ENCODE measurements at places on chromosomes 5 and 9. TPM values are rescaled to one million over a fixed set of nuclear protein-coding genes. Genes with fewer than 3 reads are reported as not detected.

DNA sequence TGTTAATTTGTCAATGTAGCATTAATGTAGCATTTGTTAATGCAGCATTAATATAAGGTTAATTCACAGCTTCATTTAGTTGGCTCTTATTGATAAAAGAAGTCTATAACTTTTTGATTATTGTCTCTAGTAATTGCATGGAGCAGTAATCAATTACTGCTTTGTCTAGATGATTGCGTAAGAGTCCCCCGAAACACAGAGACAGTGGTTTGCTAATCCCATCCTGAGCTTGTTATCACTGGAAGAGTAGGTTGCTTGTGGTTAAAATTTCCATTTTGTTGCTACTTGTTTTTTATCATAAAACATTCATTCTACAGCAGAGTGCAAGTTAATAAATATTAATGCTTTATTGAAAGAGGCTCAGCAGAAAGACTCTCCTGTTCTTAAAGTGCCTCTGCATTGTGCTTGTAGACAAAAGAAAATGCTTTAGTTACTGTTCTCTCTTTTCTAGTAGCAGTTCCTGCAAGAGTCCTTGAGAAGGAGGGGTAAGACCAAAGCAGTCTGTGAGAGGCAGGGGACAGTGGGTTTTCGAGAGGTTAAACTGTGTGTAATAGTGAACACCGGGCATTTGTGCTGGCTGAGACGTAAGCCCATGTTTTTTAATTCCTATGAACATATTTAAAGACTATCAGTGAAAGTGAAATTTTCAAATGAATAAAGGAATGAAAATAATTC lies 291.7 kb downstream of the TRPM3 start:
- no peak overlapping the region for H3K4me3 ChIP-seq
- H3K4me1 ChIP-seq: peaks cover 5% of the 10 kb centered on the region
- no peaks in the 10 kb centered on the region for H3K27me3 ChIP-seq
- DNase-seq: no peak
- no peaks in the 10 kb centered on the region for H3K36me3 ChIP-seq

GRCh38 chr5:142740474-142741242 lies 29.5 kb upstream of the ARHGAP26 start:
- no peak overlapping the region for H3K4me3 ChIP-seq
- peaks cover 18% of the 10 kb centered on the region for H3K4me1 ChIP-seq
- H3K36me3 ChIP-seq: peaks cover 15% of the 10 kb centered on the region
- no peaks in the 10 kb centered on the region for H3K27me3 ChIP-seq

DNA sequence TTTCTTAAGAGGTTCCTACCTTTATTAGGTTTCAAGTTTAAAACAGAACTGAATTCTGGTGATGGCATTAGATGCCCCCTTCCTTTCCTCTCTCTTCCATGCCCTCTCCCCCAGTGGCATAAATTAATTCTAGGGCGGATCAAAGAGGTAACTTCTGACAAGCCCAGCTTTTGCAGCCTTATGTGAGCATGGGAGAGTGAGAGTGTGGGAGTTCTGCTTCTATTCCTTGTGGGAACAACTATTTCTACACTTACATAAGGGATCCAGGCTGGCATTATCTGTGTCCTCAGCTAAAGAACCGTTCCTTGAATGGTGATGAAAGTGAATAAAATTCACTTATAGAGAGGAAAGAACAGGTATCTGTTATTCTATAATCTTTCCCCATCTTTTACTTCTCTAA lies 437.6 kb downstream of the KIF4B start:
- H3K36me3 ChIP-seq: no peaks in the 10 kb centered on the region
- no peak overlapping the region for H3K4me3 ChIP-seq
- no peak overlapping the region for H3K27ac ChIP-seq
- H3K27me3 ChIP-seq: no peaks in the 10 kb centered on the region
- no peak for DNase-seq
- H3K4me1 ChIP-seq: no peaks in the 10 kb centered on the region

GRCh38 chr9:90871327-90871935 lies 69.8 kb downstream of the SYK start:
- peaks cover 9% of the 10 kb centered on the region for H3K4me1 ChIP-seq
- no peak for DNase-seq
- no peak overlapping the region for H3K27ac ChIP-seq
- H3K36me3 ChIP-seq: no peaks in the 10 kb centered on the region
- H3K27me3 ChIP-seq: no peaks in the 10 kb centered on the region

The UAP1L1 gene
- polyA plus RNA-seq: 2.5 TPM

- peak overlapping the region; percentile 3 for H3K4me3 ChIP-seq
- peak; percentile 63 for DNase-seq
- H3K27ac ChIP-seq: peak overlapping the region; percentile 45
- H3K27me3 ChIP-seq: no peaks in the 10 kb centered on the region
- H3K4me1 ChIP-seq: peaks cover 57% of the 10 kb centered on the region
These were observed 11.5 kb downstream of the CXXC5 start for GRCh38 chr5:139659695-139660101.

DNA sequence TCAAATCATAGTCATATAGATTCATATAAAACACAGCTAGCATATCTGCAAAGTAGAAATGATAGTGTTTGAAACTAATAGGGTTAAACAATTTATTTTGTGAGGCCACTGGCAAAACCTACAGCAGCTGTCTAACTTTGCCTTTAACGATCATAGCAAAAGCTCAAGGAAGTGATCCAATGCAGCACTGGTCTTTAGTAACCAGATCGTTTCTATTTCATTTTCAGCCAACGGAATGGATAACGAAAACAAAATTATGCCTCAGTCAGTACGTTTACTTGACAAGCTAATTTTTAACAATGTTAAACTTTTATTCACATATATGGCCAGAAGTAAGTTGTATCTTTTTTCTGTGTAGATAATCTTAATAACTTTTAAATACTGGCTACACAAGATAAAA lies 17.7 kb downstream of the MLLT3 start:
- no peak overlapping the region for H3K27ac ChIP-seq
- no peaks in the 10 kb centered on the region for H3K36me3 ChIP-seq
- no peak for DNase-seq
- H3K4me3 ChIP-seq: no peak overlapping the region
- peaks cover 8% of the 10 kb centered on the region for H3K4me1 ChIP-seq
- no peaks in the 10 kb centered on the region for H3K27me3 ChIP-seq

The ISL1 gene
- polyA plus RNA-seq: 0.55 TPM

DNA sequence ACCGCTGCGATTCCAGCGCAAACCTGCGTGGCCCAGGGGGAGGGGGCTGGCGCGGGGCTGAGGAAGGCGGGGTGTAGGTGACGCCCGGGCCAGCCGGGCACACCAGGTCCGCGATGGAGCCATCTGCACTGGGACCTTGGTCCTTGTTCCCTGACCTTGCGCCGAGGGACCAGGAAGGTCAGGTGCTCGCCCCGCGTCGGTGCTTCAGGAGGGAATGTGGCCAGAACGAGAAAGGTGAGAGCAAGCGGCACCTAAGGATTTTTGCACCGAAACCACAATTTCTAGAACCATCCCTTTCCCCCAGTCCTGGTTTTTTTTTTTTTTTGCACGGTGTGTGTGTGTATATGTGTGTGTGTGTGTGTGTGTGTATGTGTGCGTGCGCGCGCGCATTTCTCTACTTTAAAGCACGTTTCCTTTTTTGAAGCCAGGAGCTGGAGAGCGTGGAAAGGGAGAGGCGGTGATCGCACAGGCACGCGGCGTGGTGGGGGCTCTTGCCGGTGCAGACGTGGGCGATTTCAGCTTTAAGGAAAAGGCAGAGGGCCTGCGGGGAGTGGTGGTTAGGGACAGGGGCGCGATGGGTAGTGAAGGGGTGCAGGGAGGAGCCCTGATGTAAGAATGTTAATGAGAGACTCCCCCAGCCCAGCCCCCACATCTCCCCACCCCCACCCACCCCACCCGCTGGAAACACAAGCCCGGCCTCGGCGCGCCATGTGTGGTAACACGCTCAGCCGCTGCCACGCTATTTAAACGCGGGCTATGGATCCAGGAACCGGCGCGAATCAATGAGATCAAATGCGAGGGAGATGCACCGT lies at the start of gene NPR3:
TSS of gene NPR3 (plus strand) at position 772 of the 812 bp plus-strand sequence. CDS start 456 bp downstream, outside the sequence.
- peak within 1 kb of the TSS; percentile 71 for H3K4me3 ChIP-seq
- no peak within 1 kb of the TSS for H3K27ac ChIP-seq
- H3K36me3 ChIP-seq: no peaks in the 10 kb centered on the region
- peaks cover 83% of the 10 kb centered on the region for H3K27me3 ChIP-seq

DNA sequence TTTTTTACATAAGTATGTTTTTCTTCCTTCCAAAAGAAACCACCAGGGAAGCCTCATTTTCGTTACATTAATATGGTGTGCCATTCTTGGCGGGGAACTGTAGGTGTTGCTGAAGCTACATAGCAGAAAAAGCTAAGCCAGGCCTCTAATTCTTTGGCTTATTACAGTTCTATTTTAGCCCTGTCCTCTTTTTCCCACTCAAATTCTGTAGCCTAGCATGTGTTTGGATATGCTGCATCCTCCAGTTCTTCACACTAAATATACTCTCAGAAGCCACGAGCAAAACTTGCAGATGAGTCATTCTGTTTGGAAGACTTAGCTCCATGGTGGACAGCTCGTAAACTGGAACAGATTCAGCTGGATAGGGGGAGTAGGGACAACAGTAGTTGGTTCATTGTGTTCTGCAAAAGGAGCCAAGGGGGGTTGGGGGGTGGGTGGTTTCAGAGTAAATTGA lies 369.4 kb downstream of the TMEM161B start:
- no peaks in the 10 kb centered on the region for H3K27me3 ChIP-seq
- peak; percentile 23 for DNase-seq
- no peak overlapping the region for H3K4me3 ChIP-seq
- H3K36me3 ChIP-seq: no peaks in the 10 kb centered on the region
- H3K27ac ChIP-seq: no peak overlapping the region

DNA sequence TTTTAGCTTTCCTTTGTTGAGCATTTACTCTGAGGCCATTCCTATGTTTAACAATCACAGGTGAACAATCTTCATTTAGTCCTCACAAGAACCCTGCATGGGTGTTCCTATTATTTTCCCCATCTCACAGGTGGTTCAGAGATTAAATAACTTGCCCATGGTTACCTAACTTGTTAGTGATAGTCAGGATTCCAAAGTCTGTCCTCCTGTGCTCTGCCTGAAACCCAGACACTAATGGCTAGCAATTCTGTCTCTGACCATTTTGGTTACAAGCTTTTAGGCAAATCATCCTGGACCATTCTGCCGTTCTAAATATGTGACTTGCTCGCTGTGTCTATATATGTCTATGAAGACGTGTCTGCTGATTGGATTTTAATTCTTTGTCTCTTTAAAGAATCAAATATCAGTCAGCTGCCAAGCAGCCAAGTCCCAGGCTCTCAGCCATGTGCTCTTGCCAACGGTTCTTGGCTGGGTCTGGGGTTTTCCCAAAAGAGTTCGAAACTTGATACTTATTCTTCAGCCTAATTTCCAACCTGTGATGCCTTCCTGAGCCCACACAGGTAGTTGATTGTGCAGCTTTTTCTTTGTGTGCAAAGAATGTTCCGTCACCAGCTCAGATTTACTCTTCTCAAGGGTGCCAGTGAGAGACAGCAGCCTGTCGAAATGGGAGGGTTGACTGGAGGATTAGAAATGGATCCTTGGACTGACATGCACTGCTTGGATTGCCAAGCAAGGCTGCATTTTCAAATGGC lies 121.7 kb downstream of the NREP start:
- no peak overlapping the region for H3K4me3 ChIP-seq
- peaks cover 9% of the 10 kb centered on the region for H3K36me3 ChIP-seq
- no peak overlapping the region for H3K27ac ChIP-seq
- no peaks in the 10 kb centered on the region for H3K4me1 ChIP-seq
- no peaks in the 10 kb centered on the region for H3K27me3 ChIP-seq

DNA sequence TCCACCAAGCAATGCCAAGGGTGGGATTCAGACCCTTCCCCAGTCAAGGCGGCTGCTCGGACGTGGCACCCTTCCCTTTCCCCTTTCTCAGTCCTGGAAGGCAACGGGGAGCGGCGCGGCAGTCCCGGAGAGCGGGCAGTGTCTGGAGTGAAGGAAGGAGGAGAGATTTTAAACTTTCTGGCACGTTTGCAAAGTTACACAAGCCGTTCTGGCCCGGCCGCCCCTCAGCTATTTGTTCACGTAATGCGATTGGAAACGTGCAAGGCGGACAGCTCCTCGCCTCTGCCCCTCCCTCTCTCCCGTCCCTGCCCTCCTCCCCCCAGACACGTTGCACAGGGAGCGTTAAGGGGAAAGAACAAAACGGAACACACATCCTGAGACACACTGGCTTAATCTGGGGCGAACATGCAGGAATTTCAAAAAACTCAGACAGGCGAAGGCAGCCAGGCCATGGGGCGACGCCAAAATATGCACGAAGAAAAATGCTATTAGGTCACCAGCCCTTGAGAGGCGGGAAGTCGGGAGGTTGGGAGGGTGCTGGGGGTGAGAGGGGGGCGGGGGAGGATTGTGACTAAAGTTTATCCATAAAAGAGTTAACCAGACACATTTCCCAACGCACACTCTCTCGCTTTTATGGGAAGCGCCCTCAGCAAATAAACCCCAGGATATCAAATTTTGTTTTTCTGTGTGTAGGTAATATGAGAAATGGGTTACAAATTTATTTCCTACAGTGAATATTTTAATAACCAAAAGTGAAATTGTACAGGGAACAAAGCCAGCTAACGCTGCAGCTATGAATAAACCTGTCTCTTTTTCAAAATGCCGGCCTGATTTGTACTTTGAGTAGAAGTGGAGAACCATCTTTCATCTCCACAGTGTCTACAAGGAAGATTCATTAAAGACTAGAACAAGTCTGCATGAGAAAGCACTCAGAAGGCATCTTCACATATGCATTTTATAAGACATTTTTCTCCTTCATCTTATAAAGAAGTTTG lies at the start of gene LOX:
TSS of gene LOX (minus strand) at position 144 of the 995 bp plus-strand sequence. CDS start 274 bp downstream, outside the sequence.
- peaks cover 40% of the 10 kb centered on the region for H3K27me3 ChIP-seq
- H3K4me3 ChIP-seq: peak within 1 kb of the TSS; percentile 74
- peaks cover 14% of the 10 kb centered on the region for H3K4me1 ChIP-seq
- no peaks in the 10 kb centered on the region for H3K36me3 ChIP-seq

The ATP6V1G1 gene
- polyA plus RNA-seq: 494 TPM

DNA sequence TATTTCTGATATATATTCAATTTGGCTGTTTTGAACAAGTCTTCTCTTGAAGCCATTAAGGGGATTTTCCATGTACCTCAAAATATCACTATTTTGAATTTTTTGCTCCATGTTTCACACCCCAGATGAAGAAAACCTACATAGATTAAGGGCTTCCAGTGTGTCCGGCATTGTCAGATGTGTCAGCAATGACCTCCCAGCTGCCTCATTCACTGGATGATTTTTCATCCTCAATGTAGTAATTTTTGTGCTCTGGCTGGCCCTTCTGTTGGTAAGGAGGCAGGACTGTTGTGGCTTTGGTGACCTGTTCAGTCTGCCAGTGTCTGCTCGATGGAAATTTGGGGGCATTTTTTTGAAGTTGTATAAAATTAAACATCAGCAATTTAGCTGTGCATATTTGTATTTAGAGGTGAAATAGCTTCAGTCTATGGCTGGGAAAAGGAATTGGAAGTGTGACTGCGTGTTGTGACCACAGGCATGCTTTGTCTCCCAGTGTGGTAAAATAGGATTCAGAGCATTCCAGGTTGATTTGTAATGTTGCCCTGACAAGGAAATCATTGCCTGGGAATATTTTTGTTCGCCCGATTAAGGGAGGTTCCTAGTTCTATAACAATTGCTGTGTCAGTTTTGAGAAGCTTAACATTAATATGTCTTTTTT lies 312.4 kb downstream of the ARHGEF28 start:
- H3K4me3 ChIP-seq: no peak overlapping the region
- no peak overlapping the region for H3K27ac ChIP-seq
- no peaks in the 10 kb centered on the region for H3K27me3 ChIP-seq

GRCh38 chr5:1868886-1869475 lies 13.7 kb downstream of the IRX4 start:
- no peak for DNase-seq
- H3K4me3 ChIP-seq: no peak overlapping the region
- no peaks in the 10 kb centered on the region for H3K36me3 ChIP-seq
- 0 out of 2 replicates have a peak, but pooled peaks cover 3% of the 10 kb centered on the region for H3K4me1 ChIP-seq
- peaks cover 15% of the 10 kb centered on the region for H3K27me3 ChIP-seq

The GCNT4 gene
- 2.5 TPM for polyA plus RNA-seq

The ASB6 gene
- 9.7 TPM for polyA plus RNA-seq
